ENCODE measurements at places on chromosomes 1 and 21.

DNA sequence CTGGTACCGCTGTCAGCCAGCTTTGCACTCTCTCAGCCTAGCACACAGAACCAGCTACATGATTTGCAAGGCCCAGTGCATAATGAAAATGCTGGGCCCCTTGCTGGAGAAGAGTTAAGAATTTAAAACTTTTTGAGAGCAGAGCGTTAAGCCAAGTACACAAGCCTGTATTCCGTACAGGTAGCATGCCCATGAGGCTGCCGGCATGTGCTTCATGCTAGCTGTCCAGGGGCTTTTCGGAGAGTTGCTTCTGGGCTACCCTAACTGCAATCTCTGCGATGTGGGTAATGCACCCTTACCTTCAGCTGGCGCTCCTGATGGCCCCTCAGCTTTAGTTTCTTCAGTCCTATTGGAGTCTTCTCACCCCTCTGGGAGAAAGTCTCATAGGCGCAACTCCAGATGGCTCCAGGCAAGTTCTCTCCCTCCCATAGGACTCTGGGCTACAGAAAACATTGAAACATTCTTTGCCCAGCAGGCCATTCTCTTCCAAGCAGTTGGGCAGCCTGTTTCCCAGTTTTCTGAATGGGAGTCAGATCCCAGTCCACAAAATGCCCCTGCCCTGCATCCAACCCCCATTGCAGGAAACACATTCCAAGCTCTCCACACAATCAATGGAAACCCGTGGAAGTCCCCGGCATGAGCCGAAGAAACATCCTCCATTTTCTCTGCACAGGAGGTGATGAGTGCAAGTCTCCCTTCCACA lies 5.7 kb upstream of the AKT3 start:
- DNase-seq: no peak

DNA sequence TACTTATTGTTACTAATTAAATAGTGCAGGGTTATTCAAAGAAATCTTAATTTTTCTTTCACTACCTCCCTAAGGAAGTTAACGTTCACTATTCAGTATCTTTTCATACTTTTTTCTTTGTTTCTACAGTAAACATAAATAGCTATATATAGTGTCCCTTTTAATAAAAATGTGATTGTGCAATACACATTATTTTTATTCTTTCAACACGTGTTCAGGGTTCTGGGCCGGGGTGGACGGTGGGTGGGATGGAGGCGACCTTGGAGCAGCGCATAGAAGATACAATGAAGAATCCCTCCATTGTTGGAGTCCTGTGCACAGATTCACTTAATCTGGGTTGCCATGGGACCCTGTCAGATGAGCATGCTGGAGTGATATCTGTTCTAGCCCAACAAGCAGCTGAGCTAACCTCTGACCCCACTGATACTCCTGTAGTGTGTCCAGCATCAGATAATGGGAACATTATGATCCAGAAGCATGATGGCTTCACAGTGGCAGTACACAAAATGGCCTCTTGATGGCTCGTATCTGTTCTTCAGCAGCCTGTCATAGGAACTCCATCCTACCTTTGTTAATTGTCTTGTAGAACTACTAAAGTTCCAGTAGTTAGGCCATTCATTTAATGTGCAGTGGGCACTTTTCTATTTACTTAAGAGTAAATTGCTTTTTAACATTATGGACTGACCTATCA lies 155.9 kb upstream of the L1TD1 start:
- DNase-seq: no peak

DNA sequence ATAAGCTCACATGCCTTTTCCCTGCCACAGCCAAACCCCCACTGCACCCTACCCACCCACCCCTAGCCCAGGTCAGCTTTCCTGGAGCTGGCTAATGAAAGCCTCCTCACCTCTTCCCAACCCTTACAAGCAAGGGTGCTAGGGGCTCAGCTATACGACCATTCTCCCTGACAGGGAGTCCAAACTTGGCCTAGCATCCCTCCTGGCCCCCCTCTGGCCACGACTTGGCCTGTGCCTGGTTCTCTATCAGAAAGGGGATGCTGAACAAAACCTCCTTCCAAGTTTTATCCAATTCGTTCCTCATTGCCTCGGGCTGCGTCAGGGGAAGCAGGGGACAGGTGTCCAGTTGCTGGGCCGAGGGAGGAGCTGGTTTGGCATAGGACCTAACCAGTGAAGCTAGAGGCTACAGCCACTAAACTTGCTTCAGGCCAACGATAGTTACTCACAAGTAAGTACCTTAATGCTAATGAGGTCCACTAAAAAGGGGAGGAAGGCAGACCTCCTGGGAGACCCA lies 8.6 kb downstream of the TMEM81 start:
- no peak for DNase-seq

DNA sequence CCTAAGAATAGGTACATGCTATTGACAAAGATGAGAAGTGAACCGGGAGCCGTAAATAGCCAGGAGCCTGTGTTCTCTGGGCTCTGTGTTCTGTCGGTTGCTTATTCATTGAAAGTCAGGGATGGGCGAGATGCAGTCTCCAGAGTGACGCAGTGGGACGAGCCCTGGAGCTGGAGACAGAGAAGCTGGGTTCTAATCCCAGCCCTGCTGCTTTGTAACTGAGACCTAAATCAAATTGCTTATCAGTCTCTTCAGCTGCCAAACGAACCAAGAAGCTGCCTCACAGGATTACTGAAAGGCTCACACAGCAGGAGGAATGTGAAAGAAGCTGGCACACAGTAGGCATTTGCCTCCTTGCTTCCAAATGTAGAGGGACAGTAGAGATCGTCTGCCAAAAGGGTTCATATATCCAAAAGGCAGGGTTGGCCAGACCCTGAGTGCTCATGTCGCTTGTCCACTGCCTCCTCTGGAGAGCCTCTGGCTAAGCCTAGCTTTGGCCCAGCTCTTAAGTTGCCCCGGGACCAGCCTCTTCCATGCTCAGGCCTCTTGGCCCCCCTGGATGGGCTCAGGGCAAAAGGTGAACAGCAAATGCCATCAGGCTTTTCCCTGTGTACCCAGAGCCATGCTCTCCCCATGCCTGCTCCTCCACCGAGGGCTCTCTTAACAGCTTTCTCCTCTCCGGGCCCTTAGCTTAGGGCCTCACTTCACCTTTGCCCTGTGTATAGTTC lies 134.2 kb upstream of the IPO9 start:
- no peak for DNase-seq

DNA sequence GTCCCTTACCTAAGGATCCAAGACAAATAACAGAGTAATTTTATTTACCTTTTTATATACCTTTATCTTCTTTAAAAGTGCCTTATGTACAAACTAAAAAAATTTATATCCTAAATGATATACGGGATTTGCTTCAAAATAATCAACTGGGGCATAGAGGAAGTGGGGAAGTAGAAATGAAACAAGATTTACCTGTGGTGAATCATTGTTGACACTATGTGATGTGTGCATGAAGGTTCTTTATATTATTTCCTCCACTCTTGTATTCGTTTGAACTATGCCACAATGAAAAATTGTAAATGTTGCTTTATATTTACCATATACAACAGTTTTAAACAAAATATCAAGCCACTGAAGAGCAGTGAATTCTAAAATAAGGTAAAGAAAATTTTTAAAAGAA lies 13.0 kb downstream of the RGS7 start:
- DNase-seq: no peak

DNA sequence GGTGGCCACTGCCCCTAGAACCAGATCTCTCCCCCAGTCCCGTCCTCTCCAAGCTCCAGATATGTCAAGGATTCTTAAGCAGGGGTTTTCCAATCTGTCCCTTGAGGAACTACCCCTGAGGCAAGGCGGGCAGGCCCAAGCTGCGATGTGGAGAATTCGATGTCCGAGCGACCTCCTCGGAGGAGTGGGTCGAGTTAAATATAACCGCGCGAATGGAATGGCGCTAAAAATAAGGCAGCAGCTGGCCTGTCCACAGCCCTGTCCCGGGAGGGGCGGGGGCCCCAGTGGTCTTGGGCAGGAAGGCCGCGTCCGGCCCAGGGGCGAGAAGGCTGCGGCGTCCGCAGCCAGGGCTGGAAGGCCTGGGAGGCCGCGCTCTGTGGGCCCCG lies 5.8 kb upstream of the FOXD3 start:
- DNase-seq: no peak

GRCh38 chr1:167360120-167360519 lies 139.4 kb downstream of the POU2F1 start:
- no peak for DNase-seq

All from stimulated activated CD8-positive, alpha-beta memory T cell treated with anti-CD3 and anti-CD28 coated beads, Interleukin-4, amount 100 ng/mL, for 4 hours (primary cell).